Subcutaneous adipose tissue (tissue), 4 donors: ENCODE measurements at places on chromosomes 1 and 21. TPM values are rescaled to one million over a fixed set of nuclear protein-coding genes. Genes with fewer than 3 reads are reported as not detected.

Gene STRIP1
- 21.7 TPM for total RNA-seq

Gene FCRL4
- not detected for total RNA-seq

Gene S100A1
- 132 TPM for total RNA-seq

Gene PCSK9
- total RNA-seq: not detected

Gene ARHGAP30
- total RNA-seq: 46.9 TPM

Gene LCA5L
- total RNA-seq: 0.66 TPM
